H1 (cell line): ENCODE measurements at places on chromosomes 4 and X.
A peak's percentile ranks its signal among the peaks of the same experiment; 100 is the strongest.

GRCh38 chr4:96108146-96108545 is 268.3 kb downstream of the PDHA2 start:
- no peaks in the 10 kb centered on the region for H3K36me3 ChIP-seq
- no peak for DNase-seq
- H3K27ac ChIP-seq, result no peak overlapping the region

DNA sequence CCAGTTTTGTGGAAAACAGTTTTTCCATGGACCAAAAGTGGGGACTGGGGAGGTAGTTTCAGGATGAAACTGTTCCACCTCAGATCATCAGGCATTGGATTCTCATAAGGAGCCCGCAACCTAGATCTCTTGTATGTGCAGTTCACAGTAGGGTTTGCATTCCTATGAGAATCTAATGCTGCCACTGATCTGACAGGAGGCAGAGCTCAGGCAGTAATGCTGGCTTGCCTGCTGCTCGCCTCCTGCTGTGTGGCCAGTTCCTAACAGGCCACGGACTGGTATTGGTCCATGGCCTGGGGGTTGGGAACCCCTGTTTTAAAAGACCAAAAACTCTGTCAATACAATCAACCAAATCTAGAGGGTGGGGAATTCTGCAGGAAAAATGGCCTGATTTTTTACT is 100.0 kb upstream of the EOLA2 start:
- no peaks in the 10 kb centered on the region for H3K36me3 ChIP-seq
- H3K27ac ChIP-seq, result no peak overlapping the region
- no peaks in the 10 kb centered on the region for H3K4me1 ChIP-seq
- DNase-seq, result no peak

DNA sequence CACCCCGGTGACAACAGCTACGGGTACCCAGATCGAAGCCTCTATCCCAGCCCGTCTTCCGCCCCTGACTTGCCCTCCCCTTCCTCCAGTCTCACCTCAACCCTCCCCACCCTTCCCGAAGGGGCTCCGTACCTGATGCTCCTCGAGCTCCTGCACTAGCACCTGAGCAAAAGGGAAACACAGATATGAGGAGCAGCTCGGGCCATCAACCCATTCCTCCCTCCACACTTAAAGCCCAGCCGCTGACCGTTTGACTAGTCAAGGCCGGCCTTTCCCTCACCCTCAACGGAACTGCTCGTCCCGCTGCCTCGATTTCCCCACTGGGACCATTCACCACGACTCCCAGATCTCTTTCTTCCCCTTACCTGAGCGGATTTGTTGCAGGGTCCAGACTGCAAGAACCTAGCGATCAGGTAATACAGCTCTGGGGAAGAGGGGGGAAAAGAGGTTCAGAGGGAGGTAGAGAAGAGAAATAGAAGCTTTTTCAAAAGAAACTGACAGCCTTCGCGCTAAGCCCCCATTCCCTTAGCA is 731 bp downstream of the BRWD3 start:
- no peaks in the 10 kb centered on the region for H3K36me3 ChIP-seq
- no peaks in the 10 kb centered on the region for H3K27me3 ChIP-seq
- DNase-seq, result no peak

DNA sequence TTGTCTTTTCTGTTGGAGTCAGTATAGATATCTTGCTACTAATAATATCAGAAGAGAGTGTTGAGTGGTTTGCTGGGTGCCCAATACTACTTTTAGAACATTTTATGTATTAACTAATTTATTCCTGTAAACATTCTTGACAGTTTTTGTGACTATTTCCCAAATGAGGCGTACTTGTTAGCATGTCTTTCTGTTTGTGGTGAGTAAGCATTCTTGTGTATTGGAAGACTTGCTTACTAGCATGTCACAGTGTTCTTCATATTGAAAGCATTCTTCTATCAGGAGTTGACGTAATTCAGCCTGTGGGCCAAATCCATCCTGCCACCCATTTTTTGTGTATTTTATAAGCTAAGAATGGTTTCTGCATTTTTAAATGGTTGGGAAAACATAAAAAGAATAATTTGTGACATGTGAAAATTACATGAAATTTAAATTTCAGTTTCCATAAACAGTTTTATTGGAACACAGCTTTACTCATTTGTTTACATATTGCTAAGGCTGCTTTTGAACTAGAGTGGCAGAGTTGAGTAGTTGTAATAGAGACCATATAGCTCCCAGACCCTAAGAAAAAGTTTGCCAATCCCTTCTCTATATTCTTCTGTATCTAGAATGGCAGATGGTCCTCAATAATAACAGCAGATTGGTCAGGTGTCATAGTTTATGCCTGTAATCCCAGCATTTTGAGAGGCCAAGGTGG is 20.4 kb downstream of the REPS2 start:
- no peaks in the 10 kb centered on the region for H3K36me3 ChIP-seq
- no peaks in the 10 kb centered on the region for H3K27me3 ChIP-seq
- no peak overlapping the region for H3K4me3 ChIP-seq
- H3K4me1 ChIP-seq, result no peaks in the 10 kb centered on the region
- no peak overlapping the region for H3K27ac ChIP-seq
- no peak for DNase-seq

- H3K27ac ChIP-seq, result no peak overlapping the region
- no peak overlapping the region for H3K4me3 ChIP-seq
- H3K27me3 ChIP-seq, result no peaks in the 10 kb centered on the region
- DNase-seq, result no peak
- H3K4me1 ChIP-seq, result no peaks in the 10 kb centered on the region
Observed at GRCh38 chr4:167842487-167842886, 249.8 kb upstream of the ANXA10 start.

DNA sequence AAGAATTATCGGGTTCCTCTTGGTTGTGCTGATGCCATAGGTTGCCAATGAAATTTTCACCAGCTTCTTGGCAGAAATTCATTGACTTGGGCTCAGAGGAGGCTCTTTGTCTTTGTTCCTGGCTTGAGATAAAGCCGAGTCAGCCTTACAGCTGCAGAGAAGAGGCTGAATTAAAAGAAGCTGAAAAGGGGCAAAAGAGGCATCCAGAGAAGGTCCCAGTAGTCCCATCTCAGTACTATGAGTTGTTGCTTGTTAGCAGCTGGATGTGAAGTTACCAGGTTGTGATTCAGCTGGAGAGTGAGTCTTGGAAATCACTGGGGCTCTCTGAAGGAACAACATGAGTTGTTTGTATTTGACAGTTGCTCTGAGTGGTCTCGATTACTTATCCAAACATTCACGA is 59.7 kb downstream of the SMAD1 start:
- no peak overlapping the region for H3K4me3 ChIP-seq
- no peaks in the 10 kb centered on the region for H3K27me3 ChIP-seq
- no peaks in the 10 kb centered on the region; the same call in 1 of the 2 replicates for H3K4me1 ChIP-seq
- H3K36me3 ChIP-seq, result no peaks in the 10 kb centered on the region
- DNase-seq, result no peak
- H3K27ac ChIP-seq, result no peak overlapping the region

GRCh38 chr4:38948551-38948950 is 80.9 kb downstream of the FAM114A1 start:
- DNase-seq, result no peak
- H3K4me1 ChIP-seq, result no peaks in the 10 kb centered on the region
- H3K27me3 ChIP-seq, result no peaks in the 10 kb centered on the region

- H3K4me1 ChIP-seq, result peaks cover 17% of the 10 kb centered on the region
- H3K36me3 ChIP-seq, result no peaks in the 10 kb centered on the region
- H3K27ac ChIP-seq, result no peak overlapping the region
- no peaks in the 10 kb centered on the region for H3K27me3 ChIP-seq
Observed at GRCh38 chr4:169253904-169254303, 16.9 kb downstream of the SH3RF1 start.

- no peaks in the 10 kb centered on the region for H3K27me3 ChIP-seq
- no peak for DNase-seq
- H3K27ac ChIP-seq, result no peak overlapping the region
- H3K36me3 ChIP-seq, result no peaks in the 10 kb centered on the region; the same call in 1 of the 2 replicates
- H3K4me1 ChIP-seq, result no peaks in the 10 kb centered on the region; the same call in 1 of the 2 replicates
Observed at GRCh38 chr4:39256436-39256835, 74.1 kb downstream of the WDR19 start.

GRCh38 chrX:152154050-152154449 is 15.7 kb upstream of the MAGEA10 start:
- no peaks in the 10 kb centered on the region for H3K36me3 ChIP-seq
- H3K27me3 ChIP-seq, result no peaks in the 10 kb centered on the region
- no peak overlapping the region for H3K27ac ChIP-seq
- DNase-seq, result no peak
- H3K4me1 ChIP-seq, result no peaks in the 10 kb centered on the region

- DNase-seq, result no peak
- H3K4me1 ChIP-seq, result no peaks in the 10 kb centered on the region
- no peaks in the 10 kb centered on the region for H3K27me3 ChIP-seq
- no peak overlapping the region for H3K4me3 ChIP-seq
Observed at GRCh38 chrX:7024850-7025249, 122.7 kb upstream of the STS start.

DNA sequence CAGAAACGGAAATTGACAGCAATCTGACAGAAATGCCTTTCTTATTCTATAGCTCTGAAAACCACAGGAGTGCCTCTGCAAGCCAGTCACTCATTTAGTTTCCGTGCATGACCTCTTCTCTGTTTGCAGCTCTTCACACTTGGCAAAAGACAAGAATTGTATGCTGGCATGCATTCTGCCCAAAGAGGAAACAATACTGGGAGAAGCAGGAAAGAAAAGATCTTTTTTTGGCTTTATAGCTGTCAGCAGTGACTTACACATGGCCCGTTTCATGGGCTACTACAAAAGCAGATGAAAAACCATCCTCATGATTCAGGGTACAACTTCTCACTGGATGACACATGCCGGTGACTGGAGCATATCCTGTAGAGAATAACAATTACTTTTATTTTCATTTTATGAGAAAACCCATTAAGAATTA is 249.4 kb downstream of the ADAMTS3 start:
- no peak overlapping the region for H3K4me3 ChIP-seq
- no peaks in the 10 kb centered on the region for H3K4me1 ChIP-seq
- no peaks in the 10 kb centered on the region for H3K27me3 ChIP-seq
- H3K27ac ChIP-seq, result no peak overlapping the region
- no peak for DNase-seq

DNA sequence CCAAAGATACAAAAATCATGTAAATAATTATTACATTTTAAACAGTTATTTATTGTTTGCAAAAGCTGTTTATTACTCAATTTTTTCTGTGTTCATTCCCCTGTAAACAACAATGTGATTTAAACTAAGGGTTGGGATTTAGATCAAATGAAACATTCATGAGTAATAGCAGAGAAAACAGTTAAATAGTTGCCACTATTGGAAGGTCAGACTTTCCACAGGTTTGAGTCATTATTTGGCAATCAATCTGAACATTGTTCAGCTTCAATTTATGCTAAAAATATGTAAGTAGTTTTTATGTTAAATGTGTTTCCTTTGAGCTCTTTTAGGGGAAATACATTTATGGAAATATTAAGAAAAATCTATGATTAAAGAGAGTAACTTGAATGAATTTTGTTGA is 144.9 kb downstream of the STIM2 start:
- no peaks in the 10 kb centered on the region for H3K27me3 ChIP-seq
- no peak overlapping the region for H3K27ac ChIP-seq
- no peak overlapping the region for H3K4me3 ChIP-seq
- H3K36me3 ChIP-seq, result no peaks in the 10 kb centered on the region
- no peaks in the 10 kb centered on the region for H3K4me1 ChIP-seq

GRCh38 chr4:56871371-56871866 is 36.3 kb upstream of the REST start:
- no peaks in the 10 kb centered on the region for H3K27me3 ChIP-seq
- DNase-seq, result no peak
- no peak overlapping the region for H3K27ac ChIP-seq
- no peak overlapping the region for H3K4me3 ChIP-seq
- no peaks in the 10 kb centered on the region for H3K36me3 ChIP-seq

DNA sequence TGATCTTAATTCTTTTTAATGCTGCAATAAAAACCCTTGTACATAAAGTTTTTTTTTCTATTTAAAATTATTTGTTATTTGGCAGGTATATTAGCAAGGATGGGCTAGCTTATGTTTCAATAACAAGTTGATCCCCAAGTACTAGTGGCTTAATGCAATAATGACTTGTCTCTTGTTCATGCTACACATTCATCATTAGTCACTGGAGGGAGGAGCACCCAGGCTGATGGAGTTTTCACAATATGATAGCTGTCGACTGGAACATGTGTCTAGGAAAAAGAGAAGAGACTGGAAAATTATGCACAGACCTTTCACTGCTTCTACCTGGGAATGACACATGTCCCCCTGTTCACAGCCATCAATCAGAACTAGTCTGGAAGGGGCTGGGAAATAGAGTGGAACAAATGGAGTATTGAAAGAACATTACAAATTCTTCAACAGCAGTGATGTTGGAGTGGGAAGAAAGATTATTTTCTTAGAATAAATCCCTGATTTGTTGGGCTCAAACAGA is 387.9 kb upstream of the RPS6KA3 start:
- H3K4me3 ChIP-seq, result no peak overlapping the region
- no peak overlapping the region for H3K27ac ChIP-seq
- no peaks in the 10 kb centered on the region for H3K36me3 ChIP-seq
- no peak for DNase-seq
- no peaks in the 10 kb centered on the region for H3K27me3 ChIP-seq
- H3K4me1 ChIP-seq, result no peaks in the 10 kb centered on the region

DNA sequence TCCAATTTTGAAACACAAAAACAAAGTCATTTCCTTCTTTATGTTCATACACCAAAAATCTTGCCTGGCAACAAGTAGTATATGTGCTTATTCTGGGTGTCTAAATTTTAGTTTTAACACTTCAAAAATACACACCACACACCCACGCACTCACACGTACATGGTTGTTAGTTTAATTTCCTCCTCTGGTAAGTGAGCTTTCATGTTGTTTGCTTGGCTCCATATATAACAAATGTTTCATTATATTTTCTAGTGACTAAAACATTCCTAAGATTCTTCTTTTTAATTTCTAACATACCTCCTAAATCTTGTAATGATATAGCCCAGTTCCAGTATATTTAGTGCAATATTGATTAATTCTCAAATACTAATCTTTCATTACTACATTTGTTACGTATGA is 80.9 kb downstream of the PRDM5 start:
- no peaks in the 10 kb centered on the region for H3K27me3 ChIP-seq
- H3K27ac ChIP-seq, result no peak overlapping the region
- no peaks in the 10 kb centered on the region for H3K4me1 ChIP-seq
- DNase-seq, result no peak
- no peak overlapping the region for H3K4me3 ChIP-seq

DNA sequence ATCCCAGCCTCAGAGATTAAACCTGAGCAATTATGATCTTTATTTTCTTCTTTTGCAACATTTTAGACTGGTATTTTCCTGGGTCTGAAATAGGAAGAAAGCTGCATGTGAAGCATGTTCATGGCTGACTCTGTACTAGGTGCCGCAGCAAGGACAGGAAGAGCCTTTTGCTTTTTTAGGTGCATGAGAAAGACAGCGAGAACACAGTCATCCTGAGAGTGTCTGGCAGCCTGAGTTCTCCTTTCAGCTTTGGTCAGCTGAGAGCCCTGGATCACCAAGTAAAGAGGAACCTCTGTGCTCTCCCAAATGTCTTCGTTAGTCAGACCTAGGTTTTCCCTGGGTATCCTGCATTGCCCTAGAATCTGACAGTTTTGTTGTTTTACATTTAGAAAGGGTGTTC is 29.8 kb downstream of the FAM149A start:
- H3K36me3 ChIP-seq, result no peaks in the 10 kb centered on the region
- H3K4me3 ChIP-seq, result no peak overlapping the region
- no peak overlapping the region for H3K27ac ChIP-seq

- no peak for DNase-seq
- no peaks in the 10 kb centered on the region for H3K36me3 ChIP-seq
- H3K4me3 ChIP-seq, result no peak overlapping the region
- H3K27ac ChIP-seq, result no peak overlapping the region
- H3K27me3 ChIP-seq, result no peaks in the 10 kb centered on the region
Observed at GRCh38 chrX:99909946-99910345, 500.1 kb downstream of the PCDH19 start.

GRCh38 chrX:136577552-136577951 is 45.5 kb downstream of the VGLL1 start:
- no peaks in the 10 kb centered on the region for H3K4me1 ChIP-seq
- H3K36me3 ChIP-seq, result no peaks in the 10 kb centered on the region
- peak; percentile 60 for DNase-seq
- no peaks in the 10 kb centered on the region for H3K27me3 ChIP-seq
- H3K27ac ChIP-seq, result no peak overlapping the region
- no peak overlapping the region for H3K4me3 ChIP-seq
